NCI-H1092 (cell line): ENCODE measurements at places on chromosomes 6 and 20.
A peak's percentile ranks its signal among the peaks of the same experiment; 100 is the strongest.

- DNase-seq = no peak
Measured at GRCh38 chr6:67898875-67899274, 736.2 kb upstream of the ADGRB3 start.

GRCh38 chr6:25332655-25333071, 53.5 kb downstream of the CARMIL1 start:
- DNase-seq = no peak

GRCh38 chr6:125802943-125803377, 12.2 kb downstream of the NCOA7 start:
- no peak for DNase-seq

GRCh38 chr20:62979876-62980373, 26.8 kb downstream of the BHLHE23 start:
- peak; percentile 66 for DNase-seq

DNA sequence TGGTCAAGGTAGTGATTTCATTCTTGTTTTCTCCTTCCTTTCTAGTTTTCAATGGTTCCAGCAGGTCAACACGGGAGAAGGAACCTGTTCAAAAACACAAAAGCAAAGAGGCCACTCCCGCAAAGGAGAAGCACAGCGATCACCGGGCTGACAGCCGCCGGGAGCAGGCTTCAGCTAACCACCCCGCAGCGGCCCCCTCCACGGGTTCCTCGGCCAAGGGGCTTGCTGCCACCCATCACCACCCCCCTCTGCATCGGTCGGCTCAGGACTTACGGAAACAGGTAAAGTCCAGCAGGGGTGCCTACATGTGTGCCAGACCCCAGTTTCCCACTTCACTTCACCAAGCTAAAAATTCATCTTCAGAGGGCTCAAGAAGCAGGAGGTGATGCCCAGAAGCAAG, 175.6 kb downstream of the DTNBP1 start:
- no peak for DNase-seq

DNA sequence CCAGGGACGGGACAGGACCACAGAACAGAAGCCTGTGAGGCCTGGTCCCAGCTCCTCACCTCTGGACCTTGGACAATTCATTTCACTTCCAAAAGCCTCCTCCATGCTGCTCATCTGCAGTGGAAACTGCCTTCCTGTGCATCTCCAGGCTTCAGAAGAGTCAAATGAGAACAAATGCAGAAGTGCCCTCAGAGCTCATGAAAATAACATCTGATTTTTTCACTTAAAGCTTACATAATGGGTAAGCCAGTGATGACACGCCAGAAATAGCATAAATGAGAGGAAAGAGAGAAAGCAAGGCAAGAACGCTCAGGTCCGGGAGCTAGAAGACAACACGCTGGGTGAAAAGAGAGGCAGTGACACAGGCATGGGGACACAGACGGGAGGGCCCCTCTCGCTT, 7.9 kb downstream of the CNKSR3 start:
- DNase-seq = no peak

- no peak for DNase-seq
Measured at GRCh38 chr20:43415661-43416430, 41.9 kb upstream of the SRSF6 start.

- DNase-seq = peak; percentile 60
Measured at GRCh38 chr6:153231048-153231646, 100.1 kb upstream of the RGS17 start.

DNA sequence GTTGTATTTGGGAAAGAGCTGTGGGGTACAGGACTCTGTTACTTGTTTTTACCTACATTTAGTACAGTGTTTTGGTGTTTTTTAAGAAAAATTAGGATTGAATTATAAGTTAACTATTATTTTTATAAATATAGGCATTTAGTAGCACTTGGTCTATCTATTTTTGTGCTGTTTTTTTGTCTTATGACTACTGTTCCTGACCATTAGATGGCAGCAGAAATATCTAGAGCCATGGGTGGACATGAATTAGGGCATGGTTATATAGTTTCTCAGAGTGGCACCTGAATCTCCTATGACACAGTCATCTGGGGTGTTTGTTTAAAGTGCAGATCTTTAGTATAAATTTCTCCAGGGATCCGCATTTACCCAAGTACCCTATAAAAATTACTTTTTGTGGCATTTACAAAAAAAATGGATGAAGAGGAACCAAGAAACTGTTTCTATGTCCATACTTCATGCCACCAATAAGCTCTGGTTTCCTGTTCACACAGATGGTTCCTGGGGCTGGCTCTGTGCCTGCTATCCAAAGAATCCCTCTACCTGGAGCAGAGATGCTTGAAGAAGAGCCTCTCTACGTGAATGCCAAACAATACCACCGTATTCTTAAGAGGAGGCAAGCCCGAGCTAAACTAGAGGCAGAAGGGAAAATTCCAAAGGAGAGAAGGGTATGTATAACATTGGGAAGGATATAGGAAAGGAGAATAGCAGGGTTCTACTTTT, 19.8 kb downstream of the NFYA start:
- no peak for DNase-seq
